Naive thymus-derived CD8-positive, alpha-beta T cell (primary cell): ENCODE measurements at places on chromosomes 7 and 10.

DNA sequence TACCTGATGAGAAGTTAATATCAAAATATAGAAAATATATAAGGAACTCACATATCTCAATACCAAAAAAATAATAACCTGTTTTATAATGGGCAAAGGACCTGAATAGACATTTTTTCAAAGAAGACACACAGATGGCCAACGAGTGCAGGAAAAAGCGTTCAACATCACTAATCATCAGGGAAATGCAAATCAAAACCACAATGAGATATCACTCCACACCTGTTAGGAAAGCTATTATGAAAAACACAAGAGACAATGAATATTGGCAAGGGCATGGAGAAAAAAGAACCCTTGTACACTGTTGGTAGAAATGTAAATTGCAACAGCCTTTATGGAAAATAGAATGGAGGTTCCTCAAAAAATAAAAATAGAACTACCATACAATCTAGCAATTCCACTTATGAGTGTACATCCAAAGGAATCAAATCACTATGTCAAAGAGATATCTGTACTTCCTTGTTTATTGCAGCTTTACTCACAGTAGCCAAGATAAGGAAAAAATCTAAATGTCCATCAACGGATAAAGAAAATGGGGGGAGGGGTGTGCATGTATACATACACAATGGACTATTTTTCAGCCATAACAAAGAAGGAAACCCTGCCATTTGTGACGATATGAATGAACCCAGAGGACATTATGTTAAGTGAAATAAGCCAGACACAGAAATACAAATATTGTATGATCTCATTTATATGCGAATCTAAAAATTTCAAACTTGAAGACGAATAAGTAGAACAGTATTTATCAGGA is 3.6 kb upstream of the ALOX5 start:
- DNase-seq = no peak

- DNase-seq = no peak
Measured at GRCh38 chr7:110856704-110857103, 234.2 kb upstream of the LRRN3 start.

GRCh38 chr7:1459920-1460820 is 900 bp upstream of the MICALL2 start:
- DNase-seq = no peak

DNA sequence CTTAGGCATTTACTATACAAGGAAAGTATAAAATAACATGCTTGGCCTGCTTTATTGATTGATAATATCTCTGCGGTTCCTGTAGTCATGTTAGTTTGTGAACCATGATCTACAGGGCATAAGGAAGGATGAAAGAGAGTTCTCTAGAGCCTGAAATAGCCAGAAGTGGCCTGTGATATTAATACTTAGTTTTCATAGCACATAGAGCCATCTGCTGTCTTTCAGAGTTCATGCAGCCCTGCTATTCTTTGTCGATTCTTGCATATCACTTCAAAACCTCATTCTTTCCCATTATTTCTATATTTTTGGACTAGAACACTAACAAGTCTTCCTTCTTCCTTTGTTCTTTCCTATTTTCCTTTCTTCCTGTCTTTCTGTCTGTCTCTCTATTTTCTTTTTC is 26.4 kb upstream of the PRKG1 start:
- no peak for DNase-seq

GRCh38 chr7:85103962-85104361 is 82.9 kb downstream of the SEMA3D start:
- DNase-seq = no peak

GRCh38 chr10:3803295-3803926 is 18.4 kb upstream of the KLF6 start:
- no peak for DNase-seq

- no peak for DNase-seq
Measured at GRCh38 chr7:84624527-84624926, 429.9 kb upstream of the SEMA3A start.

DNA sequence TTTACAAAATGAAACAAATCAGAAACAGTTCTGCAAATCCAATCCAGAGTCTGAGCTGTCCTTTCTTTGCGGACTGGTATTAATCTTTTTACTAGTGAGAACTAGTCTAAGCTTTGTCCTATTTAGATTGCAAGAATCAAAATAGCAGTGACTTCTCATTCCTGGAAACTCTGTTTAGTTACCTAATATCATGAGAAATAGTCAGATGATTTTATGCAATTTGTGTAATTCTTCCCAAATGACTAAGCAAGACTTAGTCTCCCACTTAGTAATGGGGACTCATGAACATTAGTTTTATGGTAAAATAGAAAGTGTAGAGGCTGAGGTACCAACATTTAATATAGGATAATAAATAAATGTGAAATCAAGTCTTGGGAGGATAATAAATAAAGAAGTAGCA is 341.3 kb downstream of the DNAJB9 start:
- DNase-seq = no peak

DNA sequence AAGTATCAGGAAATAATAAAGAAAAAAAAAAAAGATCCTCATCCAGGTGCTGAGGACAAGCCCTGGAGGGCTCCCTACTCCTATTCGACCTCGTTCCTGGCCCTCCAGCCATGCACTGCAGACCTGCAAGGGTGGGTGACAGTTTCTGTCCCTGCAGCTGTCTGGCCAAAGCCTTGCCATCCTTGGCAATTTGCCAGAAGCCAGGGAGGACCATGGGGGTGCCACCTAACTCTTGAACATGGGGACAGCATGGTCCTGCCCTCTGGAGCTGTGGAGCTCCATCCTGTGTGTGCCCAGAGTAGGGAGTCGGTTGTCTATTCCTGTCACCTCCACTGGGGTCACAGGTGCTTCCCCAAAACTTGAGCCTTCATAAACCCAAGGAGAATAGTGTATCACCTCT is 27.8 kb downstream of the DMBT1 start:
- DNase-seq = no peak

- no peak for DNase-seq
Measured at GRCh38 chr10:92575961-92576360, 2.1 kb upstream of the IDE start.

- no peak for DNase-seq
Measured at GRCh38 chr10:88437411-88437810, 145.7 kb downstream of the RNLS start.

DNA sequence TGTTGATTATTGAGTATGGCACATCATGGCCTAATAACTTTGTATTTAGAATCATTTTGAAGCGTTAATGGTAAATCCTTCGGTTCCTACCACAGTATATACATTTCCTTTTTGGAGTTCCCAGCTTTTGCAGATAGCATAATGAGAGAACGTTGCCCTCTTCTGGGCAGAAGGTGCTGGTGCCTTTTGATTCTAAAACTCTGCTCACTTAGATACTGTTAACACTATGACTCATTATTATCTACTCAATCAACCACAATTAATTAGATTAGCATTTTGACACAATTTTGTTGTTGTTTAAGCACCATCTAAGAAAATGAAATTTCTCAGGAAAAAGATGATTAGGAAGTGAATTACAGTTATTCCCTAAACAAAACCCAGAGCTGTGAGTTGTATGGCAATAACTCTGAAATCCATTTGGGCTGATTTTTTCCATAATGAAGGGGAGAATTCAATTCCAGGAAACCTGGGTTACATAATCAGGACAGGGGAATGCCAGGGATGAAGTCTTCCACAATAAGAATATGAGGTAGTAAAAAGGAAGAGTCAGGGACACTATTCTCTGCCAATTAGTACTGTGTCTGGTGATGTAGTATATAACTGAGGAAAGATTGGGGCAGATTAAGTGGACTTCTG is 11.5 kb upstream of the DLD start:
- peak; percentile 45 for DNase-seq

GRCh38 chr10:35827783-35828182 is 185.7 kb upstream of the FZD8 start:
- no peak for DNase-seq

GRCh38 chr7:158952776-158953175 is 96.4 kb downstream of the DYNC2I1 start:
- no peak for DNase-seq

- peak; percentile 44 for DNase-seq
Measured at GRCh38 chr7:25851332-25852210, 300.4 kb upstream of the NFE2L3 start.

GRCh38 chr7:29005829-29006228 is 47.7 kb upstream of the TRIL start:
- DNase-seq = no peak

DNA sequence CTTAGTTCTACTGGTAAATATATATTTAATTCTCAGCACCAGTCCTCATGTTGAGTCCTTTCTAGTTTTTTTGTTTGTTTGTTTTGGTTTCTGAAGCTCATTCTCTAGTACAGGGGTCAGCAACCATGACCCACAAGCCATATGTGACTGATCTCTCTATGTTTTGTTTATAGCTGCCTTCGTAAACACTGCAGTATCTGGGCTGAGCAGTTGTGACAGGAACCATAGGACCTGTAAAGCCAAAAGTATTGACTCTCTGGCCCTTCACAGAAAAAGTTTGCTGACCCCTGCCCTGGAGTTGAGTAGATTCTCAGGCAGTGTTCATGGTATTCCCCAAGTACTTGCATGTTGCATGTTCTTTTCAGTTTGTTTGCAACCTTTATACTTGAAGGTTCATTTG is 20.8 kb downstream of the NET1 start:
- DNase-seq = no peak

DNA sequence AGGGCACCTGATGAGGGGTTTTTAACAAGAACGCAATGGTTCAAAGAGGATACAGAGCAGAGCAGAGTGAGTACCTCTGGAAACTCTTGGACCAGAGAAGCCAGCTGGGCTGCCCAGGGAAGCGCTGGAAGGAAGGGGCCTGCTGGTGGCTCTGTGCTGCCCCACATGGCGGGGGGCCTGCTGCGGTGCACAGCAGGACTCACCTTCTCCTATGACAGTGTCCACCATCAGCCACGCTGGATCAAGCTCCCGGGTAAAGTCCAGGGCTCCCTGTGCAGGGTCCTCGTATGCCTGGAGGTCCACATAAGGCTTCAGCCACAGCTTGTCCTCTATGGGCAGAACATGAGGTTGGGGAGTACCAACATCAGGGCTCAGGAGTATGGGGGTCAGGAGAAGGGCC is 12.5 kb downstream of the EPHA1 start:
- no peak for DNase-seq
